Cortex of kidney (tissue), 1 donor: ENCODE measurements at places on chromosomes 16 and 17.

DNA sequence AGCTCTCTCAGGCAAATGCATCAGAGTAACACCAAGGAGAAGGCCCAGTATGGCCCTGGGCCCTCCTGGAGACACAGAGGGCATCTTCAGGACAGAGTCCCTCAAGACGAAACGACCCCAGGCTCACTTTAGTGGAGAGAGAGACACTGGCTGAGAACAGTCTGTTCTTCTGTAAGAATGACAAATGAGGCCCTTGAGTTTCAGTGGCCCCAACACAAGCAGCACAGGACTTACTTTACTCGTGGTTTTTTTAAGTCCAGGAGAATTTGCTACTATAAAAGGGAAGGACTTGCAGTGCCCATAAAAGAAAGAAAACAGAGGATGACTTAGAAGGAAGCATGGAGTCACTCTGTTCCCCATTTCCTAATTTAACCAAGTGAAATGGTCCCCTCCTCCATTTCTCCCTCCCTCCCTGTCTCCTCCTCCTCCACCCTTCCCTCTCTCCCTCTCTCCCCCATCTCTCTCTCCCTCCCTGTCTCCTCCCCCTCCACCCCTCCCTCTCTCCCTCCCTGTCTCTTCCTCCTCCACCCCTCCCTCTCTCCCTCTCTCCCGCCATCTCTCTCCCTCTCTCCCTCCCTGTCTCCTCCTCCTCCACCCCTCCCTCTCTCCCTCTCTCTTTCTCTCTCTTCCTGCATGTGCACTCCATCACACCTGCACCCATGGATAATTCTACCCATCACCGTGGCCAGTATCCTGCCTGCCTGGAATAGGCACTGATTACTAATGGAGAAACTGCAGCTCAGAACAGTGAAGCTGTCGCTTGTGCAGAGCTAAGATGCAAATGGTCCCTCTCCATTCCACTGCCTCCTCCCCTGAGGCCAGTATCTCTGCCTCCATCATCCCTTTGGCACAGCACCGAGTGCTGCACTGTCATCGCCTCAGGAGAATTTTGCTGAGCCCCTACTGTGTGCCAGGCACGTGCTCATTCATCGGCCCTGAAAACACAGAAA lies 47.3 kb upstream of the RBFOX3 start:
- no peak for DNase-seq

DNA sequence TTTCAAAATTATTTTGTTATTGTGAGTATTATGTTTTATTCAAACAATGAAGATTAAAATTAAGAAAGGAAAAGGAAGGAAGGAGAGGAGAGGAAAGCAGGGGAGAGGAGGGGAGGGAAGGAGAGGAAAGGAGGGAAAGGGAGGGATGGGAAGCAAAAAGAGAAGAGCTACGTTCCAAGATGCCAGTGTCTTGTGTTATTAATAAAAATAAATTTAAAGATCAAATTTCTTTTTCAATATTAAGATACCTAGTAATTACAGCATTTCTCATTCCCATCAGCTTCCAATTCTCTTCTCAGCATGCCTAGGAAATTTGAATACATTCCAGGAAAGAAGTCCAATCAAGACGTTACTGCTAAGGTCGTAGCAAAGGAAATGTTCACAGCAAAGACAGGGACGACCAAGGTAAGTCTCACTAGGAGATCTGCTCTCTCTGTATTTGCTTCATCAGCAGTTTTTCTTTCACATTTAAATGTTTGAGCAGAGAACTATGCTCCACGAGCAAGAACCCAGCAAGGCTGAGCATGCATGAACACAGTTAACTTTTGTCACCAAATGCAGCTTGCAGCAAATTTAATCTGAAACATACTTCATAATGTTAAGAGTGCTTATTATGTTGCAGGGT lies 63.3 kb upstream of the HLF start:
- DNase-seq = no peak

DNA sequence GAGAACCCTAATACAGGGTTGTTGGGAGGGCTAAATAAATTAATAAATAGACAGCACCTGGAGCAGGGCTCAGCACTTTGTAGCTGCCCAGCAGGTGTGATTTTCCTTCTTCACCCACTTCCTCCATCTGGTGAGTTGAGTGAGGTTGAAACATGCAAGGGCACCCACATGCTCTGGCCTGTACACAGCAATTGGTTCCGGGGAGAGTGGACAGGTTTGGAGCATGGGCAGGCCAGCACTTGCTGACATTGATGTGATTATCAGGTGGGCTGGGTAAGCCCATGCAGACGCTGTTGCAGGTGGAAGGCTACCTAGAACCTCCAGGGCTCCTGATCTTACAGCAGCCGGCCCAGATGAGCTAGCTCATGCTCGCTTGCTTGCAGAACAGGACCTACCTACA lies 1.3 kb upstream of the MRTFB start:
- no peak for DNase-seq

DNA sequence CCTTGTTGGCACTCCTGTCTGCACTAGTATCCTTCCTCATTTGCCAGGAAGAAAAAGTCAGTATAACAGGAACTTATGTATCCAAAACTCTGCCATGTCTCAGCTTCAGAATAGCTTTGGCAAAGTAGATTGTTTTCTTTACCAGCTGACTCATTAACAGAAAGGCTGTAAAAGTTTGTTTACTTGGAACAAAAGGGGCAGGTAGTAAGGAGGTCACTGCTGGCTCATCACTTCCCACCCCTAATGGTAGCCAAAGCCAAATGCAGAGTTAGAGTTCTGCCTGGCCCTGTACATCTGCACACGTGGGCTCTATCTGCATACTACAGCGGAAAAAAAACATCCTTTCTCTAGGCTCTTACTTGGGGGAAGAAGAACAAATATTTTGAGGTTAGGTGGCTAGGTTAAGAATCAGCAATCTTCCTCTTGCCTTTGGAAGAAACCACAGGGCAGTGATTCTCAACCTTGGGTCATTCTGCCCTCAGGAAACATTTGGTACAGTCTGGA lies 90.9 kb upstream of the BCAR1 start:
- no peak for DNase-seq

DNA sequence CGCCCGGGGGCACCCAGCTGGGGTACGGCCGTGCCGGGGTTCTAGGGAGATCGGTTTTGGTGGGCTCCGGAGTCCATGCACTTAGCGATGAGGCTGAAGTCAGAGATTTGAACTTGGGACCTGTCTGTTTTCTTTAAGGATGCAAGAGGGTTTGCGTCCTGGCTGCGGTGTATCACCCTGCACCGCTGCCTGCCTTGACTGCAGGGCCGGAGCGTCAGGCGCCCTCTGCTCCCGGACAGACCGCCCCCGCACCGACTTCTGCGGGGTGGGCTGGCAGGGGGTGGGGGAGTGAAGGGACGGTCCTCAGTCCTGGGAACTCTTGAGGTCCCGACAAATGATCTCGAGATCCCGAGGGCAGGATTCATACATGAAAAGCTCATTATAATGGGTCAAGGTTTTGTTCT lies 701 bp downstream of the PDP2 start:
- no peak for DNase-seq

DNA sequence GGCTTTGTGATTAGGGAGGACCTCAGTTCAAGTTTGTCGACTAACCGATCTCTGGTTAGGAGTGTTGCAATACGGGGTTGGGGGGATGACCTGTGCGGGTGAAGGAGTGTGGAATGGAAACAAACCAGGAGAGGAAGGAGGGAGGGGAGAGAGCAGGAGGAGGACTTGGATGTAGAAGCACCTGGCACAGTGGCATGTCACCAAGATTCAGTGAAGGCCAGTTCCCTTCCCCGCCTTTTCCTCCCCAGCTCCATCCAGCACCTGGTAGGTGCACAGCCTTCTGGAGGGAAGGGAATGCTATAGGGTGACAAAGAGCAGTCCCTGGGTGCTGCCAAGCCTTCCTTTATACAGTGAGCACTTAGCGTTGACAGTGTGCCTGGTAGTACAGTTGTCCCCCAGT lies 107.4 kb upstream of the CRHR1 start:
- no peak for DNase-seq

DNA sequence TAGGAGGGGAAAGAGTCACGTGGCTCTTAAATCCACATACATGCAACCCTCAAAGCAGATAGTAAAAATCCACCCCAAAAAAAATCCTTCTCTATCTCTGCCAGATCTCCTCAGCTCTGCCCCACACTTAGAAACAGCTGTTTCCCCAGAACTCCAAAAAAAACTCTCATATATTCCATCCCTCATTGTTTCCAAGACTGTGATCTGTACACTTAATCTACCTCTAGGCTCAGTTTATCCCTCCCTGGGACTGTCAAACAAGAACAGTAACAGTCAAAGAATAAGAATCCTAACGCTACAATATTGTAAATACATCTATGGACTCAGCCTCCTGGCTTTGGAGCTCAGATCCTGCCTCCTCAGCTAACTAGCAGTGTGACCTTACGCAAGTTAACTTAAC lies 11.6 kb downstream of the CUEDC1 start:
- no peak for DNase-seq

GRCh38 chr17:79988185-79988971 lies 47.3 kb downstream of the TBC1D16 start:
- DNase-seq = no peak

DNA sequence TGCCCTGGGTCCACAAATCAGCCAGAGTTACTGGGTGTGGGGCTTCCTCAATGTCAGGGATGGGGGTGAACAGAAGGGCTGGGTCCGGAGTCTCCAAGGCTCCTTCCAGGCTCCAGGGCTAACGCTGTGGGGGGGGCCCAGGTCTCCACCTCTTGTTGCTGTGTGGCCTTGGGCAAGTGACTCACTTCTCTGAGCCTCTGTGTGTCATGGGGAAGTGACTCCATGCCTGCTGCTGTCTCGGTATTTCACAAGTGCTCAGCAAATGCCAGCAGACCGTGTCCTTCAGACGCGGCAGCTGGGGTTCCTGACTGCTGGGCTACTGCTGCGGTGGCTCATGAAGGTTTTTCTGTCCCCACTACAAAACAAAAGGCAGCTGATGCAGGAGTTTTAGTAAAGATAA lies 26.6 kb downstream of the JPH3 start:
- DNase-seq = no peak

- DNase-seq = no peak
Observed at GRCh38 chr16:58885528-58886170, 151.5 kb upstream of the GOT2 start.

- DNase-seq = no peak
Observed at GRCh38 chr16:66093191-66093590, 273.3 kb upstream of the CDH5 start.

DNA sequence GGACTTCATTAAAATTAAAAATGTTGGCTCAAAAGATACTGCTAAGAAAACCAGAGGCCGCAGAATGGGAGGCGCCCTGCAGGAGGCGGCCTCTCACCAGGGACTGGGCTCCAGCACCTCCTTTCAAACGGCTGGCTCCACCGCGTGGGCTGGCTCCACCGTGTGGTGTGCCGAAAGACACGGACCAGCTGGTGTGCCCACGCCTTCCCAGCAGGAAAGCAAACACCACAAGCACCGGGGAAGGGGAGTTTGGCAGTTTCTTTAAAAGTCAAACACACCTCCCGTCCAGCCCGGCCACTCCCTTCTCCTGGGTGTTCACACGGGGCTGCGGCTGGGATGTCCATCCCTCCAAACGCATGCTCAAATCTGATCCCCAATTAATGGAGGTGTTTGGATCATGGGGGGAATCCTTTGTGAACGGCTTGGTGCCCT lies 13.9 kb downstream of the HAGH start:
- no peak for DNase-seq

GRCh38 chr17:74968361-74968780 lies 4.2 kb downstream of the HID1 start:
- no peak for DNase-seq

DNA sequence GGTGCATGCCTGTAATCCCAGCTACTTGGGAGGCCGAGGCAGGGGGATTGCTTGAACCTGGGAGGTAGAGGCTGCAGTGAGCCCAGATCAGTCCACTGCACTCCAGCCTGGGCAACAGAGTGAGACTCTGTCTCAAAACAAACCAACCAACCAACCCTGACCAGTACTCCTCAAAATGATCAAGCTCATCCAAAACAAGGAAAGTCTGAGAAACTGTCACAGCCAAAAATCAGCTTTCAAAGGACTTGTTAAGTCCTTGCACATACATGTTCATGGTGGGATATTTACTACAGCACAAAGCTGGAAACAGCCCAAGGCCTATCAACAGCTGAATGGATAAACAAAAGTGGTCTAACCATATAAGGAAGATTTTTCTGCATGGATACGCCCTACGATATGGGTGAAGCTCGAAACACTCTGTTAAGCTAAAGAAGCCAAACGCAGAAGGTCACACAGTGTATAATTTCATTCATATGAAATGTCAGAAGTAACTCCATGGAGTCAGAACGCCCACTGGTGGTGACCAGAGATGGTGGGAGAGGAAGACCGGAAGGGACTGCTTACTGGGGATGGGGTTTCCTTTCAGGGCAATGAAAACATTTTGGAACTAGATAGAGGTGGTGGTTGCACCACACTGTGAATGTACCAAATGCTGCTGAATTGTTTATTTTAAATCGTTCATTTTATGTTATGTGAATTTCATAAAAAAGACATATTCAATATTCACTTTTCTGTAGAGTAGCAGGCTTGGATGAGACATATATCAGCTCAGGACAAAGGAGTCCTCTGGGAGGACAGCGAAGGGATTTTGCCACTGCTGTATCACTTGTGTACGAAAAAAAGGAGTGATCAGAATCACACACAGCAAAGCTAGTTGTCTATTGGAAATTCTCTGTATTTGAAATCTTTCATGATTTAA lies 17.7 kb downstream of the CCL17 start:
- no peak for DNase-seq

- no peak for DNase-seq
Observed at GRCh38 chr17:44555099-44555498, 2.2 kb upstream of the FZD2 start.

DNA sequence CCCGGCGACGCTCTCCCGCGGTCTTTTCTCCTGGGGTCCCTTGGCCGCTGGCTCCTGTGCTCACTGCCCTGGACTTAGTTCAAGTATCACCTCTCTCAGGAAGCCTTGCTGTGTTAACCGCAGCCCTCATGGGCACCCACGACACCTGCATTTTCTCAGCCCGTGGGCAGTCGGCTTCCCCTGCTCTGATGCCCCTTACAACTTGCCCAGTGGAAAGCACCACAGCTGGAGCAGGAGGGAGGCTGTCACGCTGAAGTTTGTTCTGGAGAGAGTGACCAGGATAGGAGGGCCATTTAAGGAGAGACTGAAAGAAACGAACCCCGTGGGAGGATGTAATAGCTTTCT lies 395 bp downstream of the STXBP4 start:
- DNase-seq = no peak

DNA sequence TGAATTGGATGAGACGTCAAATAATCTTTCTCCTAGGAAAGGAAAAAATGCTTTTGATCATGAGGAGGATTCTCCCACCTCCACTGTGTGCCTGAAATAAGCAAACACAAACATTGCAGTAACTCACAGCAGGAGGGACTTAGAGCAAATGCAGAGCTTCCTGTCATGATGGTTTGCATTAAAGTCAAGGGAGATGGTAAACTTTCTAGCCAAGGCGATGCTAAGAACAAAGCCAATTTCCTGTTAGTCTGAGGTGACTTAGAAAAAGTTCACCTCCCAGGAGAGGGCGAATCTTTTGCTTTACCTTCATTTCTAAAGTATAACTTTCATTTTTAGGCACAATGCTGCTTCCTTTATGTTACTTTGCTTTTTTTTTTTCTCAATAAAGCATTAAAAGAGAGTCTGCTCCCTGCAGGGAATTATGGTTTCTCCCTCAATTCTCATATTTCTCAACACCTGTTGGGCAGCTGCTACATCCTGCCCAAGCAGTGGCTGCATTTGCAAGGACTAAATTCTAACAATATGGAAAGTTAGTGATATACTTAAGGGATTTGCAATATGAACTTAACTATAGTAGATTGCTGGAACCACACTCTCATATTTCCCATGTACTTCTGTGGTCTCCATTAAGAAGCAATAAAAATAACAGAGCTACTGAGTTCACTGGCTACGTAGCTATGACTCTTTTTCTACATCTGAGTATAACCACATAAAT lies 175.6 kb downstream of the PCTP start:
- DNase-seq = no peak

GRCh38 chr17:80705988-80706387 lies 161.3 kb downstream of the RPTOR start:
- DNase-seq = no peak
